ENCODE measurements at places on chromosomes 11 and 22.

DNA sequence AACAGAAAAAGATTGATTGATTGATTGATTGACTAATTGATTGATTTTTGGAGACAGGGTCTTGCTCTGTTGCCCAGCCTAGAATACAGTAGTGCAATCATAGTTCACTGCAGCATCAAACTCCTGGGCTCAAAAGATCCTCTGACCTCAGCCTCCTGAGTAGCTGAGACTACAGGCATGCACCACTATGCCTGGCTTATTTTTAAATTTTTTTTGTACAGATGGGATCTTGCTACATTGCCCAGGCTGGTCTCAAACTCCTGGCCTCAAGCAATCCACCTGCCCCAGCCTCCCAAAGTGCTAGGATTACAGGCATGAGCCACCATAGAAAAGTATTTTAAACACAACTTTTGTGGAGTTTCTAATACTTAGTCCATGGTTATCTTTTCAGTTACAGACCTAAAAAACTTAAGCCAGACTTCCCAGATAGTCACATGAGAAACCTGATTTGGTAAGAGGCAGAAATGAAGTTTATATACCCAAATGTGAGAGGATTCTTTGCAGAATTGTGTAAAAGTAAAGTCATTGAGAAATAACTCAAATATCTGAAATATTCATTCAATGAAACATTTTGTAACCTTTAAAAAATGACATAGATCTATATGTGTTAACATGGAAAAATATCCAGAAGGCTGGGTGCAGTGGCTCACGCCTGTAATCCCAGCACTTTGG lies 186.5 kb downstream of the SWAP70 start:
- DNase-seq, result no peak

GRCh38 chr22:39256979-39257378 lies 12.2 kb upstream of the PDGFB start:
- DNase-seq, result no peak

GRCh38 chr22:25035715-25036114 lies 83.2 kb downstream of the KIAA1671 start:
- no peak for DNase-seq

DNA sequence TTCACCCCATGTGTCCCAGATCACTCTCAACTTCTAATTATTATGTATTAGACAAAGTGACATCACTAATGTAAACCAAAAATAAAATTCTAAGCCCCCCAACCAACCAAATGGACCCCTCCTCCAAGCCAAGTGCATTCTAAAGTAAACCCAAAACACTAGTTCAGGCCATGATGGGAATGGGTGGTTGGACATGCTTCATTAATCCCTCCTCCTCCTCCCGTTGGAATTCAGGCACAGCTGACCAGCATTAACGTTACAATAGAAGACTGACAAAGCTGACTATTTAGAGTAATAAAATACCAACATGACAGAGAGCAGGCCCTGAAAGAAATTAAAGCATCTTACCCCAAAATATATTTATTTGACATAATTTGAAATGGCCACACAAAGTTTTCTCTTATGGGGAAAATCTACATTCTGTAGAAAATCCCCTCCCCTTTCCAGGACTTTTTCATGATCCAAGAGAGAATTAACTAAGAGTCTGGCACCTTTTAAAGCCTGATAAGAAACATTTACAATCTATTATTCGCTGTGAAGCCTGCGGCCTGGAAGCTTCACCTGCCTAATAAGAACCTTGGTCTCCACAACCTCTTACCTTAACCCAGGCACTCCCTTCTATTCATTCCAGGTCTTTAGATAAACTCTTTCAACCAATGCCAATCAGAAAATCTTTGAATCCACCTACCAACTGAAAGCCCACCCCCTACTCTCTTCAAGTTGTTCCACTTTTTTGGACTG lies 948.5 kb upstream of the CCDC90B start:
- no peak for DNase-seq

DNA sequence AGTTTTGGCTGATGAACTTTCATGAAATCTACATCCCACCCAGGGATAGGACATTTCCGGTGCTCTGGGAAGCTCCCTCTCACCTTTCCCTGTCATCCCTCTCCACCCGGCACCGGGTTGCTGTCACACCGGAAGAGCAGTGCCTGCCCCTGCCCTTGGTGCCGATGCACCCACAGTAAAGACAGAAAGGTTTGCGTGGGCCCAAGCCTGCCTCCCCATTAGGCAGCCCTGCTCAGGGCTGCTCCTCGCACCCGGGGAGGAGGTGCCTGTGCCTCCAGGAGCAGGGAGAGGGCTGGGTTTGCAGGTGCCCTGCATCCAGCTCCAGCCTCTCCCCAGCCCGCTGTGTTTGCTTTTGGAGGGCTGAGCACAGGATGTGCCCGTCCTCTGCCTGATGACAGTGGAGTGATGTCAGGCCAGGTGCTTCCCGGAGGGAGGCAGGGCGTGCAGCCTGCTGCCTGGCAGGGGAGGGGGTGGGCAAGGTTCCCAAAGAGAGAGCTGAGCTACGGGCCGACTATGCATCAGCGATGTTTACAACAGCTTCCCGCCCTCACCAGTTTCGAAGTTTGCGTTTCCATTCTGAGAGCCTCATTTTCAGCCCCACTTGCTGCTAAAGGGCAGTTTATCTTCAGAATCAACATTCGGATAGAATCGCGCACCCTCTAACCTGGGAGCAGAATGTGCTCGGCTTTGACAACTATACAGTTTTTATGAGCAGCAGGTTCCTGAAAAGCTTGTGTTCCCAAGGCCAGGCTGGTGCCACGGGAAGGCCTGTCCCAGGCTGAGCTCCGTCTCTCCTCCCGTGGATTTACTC lies 83.2 kb upstream of the CLDN5 start:
- no peak for DNase-seq

DNA sequence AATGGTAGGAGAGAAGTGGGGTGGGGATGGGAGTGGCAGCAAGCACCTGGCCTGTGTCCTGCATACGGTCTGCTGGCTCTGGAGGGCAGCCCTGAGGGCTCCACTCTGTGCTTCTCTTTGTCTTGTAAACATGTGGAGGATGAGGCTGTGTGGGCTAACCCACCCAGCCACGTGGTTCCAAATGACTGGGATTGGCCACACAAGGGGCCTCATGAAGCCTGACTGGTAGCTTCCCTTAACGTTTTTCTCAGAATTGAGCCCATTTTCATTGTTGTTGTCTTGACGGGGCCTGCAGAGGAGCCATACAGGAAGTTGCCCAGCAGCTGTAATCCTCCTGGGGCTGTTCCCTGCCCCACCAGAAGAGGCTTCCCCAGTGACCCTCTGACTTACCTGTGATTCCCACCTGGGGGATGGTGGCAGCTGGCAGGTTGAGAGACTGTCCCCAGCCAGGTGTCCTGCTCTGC lies 18.0 kb downstream of the DERL3 start:
- DNase-seq, result peak; percentile 11

DNA sequence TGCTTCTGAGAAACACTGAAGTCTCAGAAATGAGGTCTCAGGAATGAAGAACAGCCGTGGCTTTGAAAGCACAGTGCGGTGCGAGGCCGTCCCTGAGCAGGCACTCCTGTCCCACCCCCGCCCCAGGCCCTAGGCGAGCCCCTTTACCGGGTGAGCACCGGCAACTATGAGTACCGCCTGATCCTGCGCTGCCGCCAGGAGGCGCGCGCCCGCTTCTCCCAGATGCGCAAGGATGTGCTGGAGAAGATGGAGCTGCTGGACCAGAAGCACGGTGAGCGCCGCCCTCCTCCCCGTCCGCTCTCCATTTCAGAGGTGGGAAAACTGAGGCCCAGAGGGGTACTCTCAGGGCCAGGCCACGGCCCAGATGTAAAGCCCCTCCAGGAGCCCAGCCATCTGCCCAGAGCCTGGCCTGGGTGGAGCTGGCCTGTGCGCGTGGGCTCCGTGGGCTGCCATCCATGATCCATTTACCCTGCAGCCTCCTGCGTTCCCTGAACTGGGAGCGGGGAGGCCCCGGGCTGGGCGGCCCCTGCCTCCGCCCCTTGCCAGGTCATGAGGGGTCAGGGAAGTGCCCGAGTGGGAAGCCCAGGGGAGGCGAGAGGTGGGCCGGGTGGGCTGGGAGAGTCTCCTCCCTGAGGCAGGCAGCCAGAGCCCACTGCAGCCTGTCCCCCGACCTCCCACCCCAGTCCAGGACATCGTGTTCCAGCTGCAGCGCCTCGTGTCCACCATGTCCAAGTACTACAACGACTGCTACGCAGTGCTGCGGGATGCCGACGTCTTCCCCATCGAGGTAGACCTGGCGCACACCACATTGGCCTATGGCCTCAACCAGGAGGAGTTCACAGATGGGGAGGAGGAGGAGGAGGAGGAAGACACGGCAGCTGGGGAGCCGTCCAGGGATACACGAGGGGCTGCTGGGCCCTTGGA lies 9.5 kb downstream of the SLC16A8 start:
- no peak for DNase-seq

- DNase-seq, result no peak
These were observed 568.6 kb upstream of the CADM1 start for GRCh38 chr11:116072601-116073410.

GRCh38 chr11:120134931-120135228 lies 3.0 kb downstream of the TRIM29 start:
- DNase-seq, result no peak

GRCh38 chr11:73989156-73989555 lies 6.5 kb upstream of the UCP2 start:
- no peak for DNase-seq

- peak; percentile 1 for DNase-seq
These were observed 12.8 kb upstream of the FGF3 start for GRCh38 chr11:69831985-69832384.

DNA sequence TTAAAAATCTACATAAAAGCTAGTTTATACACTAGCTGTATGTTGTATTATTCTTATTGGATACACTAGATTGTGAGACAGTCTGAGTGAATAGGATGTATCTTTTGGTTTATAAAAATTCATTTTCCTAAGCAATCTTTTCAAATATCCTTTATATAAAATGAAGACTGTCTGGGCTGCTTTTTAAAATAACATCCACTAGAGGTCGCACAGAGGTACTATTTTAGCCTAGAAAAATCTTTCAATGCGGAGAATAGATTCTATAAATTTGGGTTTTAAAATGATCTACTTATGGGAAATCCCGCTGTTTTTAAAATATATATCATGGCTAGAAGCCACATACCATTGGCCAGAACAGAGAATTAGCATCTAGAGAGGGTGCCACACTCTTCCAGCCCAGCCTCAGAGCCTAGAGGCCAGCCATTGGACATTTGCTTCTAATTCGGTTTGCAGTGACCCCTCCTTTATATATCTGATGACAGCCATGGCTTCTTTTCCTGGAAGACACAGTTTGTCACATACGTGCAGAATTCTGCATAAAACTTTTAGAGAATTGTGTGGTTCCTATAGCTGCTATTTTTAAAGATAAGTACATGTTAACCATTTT lies 7.3 kb downstream of the C11orf97 start:
- no peak for DNase-seq

All from right forelimb (tissue), 1 donor.